ENCODE measurements at places on chromosomes 16 and 17.

- no peak for DNase-seq
Measured at GRCh38 chr16:57192720-57193486, 6.8 kb downstream of the RSPRY1 start.

DNA sequence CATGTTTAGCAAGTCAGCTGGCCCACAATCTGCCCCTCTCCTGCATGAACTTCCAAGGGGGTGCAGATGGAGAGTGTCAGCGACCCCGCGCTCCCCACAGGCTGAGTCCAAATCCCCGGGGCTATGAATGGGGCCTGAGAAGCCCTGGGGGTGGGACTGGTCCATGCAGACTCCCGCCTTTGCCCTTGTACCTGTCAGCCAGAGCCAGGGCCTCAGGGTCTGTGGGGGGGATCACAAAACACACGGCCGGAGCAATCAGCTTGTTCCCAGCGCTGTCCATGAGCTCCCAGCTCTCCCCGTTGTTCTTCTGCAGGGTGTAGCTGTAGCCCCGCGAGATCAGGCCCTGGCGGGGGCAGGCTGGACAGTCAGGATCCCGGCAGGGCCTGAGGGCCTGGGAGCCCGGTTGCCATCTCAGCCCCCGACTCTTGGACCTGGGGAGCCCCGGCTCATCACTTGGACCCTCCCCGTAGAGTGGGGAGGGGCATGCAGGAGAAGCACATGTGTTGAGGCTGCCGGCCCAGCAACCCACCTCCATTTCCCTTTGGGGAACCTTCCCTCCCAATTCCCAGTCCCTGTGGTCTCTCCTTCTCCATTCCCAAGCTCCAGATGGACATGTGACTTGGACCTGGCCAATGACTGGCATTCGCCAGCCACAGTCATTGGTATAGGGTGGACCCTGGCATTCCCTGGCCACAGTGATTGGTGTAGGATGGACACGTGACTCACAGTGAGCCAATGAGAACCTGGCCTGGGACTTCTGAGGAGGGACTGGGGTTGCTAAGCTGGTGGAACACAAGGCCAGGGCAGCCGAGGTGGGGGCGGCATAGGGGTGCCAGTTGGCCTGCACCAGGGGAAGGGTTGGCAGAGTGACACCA is 42.4 kb downstream of the PPL start:
- no peak for DNase-seq

DNA sequence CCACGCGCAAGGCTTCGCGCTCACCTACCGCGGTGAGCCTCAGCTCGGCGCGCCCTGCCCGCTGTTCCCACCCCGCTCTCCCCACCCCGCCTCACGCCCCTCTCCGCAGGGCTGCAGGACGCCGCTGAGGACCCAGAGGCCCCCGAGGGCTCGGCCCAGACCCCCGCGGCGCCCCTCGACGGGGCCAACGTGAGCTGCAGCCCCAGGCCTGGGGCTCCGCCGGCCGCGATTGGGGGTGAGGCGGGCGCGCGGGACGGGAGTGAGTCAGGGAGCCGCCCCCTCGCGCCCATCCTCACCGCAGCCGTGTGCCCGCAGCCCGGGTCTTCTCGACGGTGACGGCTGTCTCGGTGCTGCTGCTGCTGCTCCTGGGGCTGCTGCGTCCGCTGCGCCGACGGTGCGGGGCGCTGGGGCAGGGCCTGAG is 1.9 kb upstream of the PAQR4 start:
- DNase-seq: no peak

- no peak for DNase-seq
Measured at GRCh38 chr17:69592692-69593350, 178.3 kb downstream of the MAP2K6 start.

DNA sequence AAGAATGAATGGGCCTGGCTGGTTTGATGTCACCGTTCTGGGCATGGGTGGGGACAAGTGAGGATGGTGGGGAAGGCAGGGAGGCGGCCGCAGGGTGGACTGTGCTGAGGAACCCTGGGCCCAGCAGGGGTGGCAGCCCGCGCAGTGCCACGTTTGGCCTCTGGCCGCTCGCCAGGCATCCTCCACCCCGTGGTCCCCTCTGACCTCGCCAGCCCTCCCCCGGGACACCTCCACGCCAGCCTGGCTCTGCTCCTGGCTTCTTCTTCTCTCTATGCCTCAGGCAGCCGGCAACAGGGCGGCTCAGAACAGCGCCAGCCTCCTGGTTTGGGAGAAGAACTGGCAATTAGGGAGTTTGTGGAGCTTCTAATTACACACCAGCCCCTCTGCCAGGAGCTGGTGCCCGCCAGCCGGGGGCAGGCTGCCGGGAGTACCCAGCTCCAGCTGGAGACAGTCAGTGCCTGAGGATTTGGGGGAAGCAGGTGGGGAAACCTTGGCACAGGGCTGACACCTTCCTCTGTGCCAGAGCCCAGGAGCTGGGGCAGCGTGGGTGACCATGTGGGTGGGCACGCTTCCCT is 6.5 kb upstream of the SERPINF1 start:
- no peak for DNase-seq

- peak; percentile 48 for DNase-seq
Measured at GRCh38 chr16:3879258-3879886, 1.1 kb downstream of the CREBBP start.

DNA sequence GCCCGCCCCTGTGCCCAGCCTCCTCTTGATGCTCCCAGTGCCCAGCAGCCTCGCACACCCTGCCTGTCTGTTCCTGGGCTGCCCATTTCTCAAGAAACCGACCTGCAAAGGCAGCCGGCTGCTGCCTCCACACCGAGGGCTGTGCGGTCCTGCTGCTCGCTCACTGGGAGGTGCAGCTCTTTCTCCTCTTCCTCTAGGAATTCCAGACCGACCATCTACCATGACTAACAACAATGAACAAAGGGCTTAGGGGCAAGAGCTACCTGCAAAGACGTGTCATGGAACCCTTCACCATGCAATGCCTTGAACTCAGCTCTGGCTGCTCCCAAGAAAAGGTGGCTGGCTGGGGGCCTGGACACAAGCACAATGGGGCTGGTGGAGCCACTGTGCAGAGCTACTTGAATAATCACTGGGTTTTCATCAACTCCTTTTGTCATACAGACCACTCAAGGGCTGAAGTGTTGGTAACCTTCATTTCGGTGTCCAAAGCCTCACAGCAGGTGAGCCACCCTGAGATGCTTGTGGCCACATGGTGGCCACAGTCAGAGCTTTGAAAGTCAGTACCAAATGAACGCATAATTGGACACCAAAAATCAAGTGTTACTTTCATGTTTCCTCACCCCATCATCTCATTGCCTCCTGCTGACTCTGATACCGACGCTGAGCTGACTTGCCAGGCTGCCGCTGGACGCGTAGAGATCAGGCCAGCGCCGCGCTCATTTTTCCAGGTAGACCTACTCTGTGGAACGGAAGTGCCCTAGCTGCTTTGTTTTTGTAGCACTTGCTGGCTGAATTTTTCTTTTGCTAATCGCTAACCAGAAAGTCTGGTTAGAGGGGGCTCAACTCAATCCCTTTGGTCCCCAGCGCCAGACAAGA is 19.8 kb downstream of the CYB561 start:
- DNase-seq: no peak

DNA sequence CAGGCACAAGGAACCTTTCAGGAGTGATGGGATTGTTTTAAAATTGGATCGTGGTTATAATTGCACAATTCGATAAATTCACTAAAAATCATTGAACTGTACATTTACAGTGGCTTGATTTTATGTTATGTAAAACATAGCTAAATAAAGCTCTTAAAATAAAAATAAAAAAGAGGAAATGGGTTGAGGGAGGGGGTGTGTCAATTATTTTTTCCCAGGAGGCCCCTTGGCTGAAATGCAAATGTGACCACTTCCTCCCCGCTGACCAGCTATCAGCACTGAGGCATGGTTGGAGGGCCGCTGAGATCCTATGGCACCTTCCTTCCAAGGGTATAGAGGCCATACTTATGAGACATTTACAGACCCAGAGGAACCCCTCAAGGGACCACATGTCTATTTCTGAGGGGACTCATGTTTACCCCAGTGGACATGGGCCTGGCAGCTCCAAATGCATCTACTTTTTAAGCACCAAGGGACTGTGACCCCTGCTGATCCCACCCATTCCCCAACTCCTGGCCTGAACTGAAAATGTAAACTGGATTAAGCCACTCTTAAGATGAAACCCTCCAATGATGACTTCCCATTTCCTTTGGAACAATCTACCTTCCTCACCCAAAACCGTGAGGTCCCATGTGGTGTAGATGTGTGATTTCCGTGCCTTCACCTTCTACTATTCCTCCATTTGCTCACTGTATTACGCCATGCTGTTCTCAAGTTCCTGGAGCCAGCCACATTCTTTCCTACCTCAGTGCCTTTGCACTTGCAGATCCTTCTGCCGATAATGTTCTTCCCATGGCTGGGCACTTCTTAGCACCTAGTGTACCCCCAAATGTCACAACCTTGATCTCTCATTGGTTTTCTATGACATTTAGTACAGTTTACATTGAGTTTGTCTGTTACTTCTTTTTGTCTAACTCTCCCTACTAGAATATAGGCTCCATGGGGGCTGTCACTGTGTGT is 2.8 kb upstream of the IL21R start:
- DNase-seq: no peak

DNA sequence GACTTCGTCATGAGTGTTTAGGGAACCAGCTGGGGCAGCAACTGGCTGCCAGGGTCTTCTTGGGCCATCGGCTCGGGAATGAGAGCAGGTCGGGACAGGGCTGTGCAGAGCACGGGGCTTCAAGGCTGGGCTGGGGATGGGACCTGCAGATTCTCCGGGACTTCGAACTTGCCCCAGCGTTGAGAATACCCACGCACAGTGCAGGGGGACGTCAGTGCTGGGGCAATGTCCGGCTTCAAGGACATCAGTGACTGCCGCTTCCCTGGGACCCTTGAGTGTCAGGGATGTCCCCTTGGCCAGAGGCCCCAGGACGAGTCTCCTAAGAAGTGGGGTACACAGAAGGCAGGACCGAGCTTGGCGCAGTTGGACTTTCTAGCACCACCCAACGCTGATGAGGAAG is 76.3 kb downstream of the MGAT5B start:
- DNase-seq: no peak

DNA sequence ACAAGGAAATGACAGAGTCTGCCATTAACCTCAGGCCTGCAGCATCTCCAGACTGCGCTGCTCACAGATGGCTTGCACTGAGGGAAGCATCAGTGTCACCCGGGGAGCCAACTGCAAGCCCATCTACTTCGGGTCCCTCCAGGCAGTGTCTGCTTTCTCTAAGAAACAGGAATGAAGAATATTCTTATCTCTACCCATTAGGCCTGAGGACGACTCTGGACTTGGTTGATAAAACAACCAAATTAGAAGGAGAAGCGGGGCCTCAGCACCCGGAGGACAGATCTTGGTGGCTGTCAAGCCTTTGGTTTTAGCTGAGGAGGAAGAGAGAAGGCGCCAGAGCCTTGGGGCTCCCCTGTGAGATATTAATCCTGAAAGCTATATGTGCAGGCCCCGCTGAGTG is 19.5 kb upstream of the MGAT5B start:
- DNase-seq: no peak

DNA sequence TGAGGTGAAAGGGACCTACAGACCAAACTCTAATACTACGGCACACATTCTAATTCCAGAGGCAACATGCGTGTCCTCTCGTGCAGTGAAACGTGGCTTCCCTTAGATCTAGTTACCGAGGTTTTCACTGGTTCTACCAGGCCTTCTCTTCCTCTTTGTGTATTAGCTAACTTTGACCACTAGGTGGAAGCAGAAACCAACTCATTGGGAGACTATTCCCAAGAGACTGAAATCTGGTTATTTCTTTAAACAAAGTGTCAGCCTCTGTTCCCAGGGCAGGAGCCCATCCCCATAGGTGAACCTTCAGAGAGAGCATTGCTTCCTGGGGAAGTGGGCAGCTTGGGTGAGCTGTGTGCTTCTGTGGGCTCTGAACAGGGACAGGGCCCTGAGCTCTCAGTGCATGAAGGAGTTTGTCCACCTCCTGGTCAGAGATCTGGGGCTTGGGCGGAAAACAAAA is 19.7 kb upstream of the RCVRN start:
- peak; percentile 54 for DNase-seq

GRCh38 chr17:78315355-78316114 is 44.3 kb downstream of the SOCS3 start:
- DNase-seq: no peak

DNA sequence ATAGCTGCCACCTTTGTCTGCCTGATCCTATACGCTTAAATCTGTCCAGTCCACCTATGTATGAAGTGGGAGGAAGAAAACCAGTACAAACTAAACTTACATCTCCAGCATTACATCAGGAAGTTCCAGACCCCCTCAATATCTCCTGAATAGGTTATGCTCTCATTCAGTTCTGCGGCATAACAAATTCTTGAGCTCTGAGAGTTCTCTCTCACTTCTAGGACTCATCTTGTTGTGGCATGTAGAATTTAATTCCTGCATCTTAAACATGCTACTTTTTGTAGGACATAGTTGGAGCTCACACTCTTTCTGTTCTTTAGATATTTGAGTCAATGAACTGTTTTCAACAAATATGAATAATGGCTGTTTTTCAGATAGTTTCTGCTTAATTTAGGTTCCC is 662.5 kb downstream of the CDH11 start:
- no peak for DNase-seq

GRCh38 chr17:36598951-36599401 is 2.4 kb upstream of the MRM1 start:
- DNase-seq: no peak

DNA sequence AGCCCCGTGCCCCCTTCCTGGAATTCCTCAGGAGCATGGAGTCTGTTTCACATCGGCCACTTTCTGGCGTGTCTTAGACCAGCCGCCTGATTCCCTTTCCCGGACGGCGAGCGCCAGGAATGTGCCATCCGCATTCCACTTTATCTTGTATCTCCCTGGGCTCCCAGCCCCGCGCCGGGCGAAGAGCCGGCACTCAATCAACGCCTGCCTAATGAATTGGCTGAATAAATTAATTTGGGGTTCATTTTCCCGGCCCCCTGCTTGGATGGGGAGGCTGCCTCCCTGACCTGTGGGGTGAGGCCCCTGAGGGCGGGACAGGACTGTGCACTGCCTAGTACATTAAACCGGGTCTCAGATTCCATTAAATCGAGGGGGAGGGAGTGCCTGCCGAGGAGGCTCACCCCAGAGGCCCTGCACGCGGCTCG is 282.3 kb upstream of the TNRC6C start:
- peak; percentile 51 for DNase-seq

DNA sequence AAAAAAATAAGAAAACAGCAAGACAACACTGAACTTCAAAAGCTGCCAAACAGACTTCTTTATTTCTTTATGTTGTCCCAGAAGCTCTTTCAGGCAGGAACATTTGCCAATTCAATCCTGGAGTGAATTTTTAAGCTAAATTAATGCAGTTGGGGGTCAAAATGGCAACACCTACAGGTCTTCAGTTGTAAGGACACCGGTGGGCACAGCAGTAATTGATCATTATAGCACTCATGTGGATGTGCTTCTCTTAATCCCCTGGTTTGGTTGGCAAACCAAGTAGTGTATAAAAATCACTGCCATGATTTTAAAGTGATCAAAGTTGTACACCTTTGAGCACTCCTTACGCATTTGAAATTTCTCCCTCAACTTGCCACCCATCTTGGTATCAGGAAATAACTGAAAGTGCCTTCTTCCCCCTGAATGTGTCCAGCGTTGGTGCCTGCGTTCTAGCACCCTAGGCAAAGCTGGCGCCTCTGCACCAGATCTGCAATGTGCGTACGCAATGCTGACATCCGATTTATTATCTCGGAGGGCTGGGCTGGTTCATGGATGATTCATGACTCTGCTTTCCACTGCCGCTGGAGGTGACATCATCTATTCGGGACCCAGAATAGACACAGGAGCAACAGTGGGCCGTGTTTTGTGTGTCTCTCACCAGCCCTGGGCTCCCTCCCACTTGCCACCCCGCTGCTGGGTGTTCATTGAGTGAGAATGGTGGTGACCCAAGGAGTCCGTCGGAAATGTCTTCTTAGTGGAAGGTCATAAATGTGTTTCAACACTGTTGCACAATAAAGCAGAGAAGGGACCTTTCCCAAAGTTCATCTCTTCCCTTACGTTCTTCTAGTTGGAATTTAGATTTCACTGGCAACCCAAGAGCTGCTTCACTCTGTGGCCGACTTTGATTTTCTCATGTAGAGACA is 203.4 kb downstream of the CCDC182 start:
- DNase-seq: no peak

Data from right kidney (tissue), 9 donors.